8988T (cell line): ENCODE measurements at places on chromosomes 5 and 9.

DNA sequence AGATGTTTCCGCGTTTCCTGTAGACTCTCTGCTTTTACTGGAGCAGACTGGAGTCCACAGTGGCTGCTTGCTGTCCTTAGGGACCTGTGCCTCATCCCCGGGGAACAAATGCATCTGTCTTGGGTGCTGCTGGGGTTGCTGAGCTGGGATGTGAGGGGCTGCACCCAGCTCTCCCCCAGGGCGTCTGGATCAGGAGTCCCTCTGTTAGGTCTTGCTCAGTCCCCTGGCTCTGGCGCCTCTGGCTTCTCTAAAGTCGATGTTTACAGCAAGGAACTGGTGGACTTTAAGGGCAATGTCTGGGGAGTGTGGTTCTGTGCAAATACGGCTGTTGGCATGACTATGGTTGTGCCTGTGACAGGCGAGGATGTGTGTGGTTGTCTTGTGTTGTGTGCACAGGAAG is 91.4 kb downstream of the CACNA1B start:
- no peak for DNase-seq

DNA sequence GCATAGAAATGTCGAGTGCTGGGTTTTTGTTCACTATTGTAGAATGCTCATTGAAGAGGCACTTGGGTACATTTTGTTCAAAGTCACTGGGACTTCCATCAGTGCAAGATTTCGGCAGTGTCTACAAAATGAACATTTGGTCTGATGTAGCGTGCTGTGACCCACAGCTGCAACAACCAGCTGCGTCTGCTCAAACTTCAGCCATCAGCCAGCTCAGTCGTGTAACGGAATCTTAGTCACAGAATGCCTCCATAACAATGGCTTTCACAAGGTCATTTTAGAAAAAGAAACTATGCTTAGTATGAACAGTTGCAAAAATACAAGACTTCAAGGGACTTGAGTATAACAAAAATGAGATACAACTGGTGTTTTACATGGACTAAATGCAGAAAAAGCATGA is 828.1 kb upstream of the GRAMD2B start:
- DNase-seq, result no peak

DNA sequence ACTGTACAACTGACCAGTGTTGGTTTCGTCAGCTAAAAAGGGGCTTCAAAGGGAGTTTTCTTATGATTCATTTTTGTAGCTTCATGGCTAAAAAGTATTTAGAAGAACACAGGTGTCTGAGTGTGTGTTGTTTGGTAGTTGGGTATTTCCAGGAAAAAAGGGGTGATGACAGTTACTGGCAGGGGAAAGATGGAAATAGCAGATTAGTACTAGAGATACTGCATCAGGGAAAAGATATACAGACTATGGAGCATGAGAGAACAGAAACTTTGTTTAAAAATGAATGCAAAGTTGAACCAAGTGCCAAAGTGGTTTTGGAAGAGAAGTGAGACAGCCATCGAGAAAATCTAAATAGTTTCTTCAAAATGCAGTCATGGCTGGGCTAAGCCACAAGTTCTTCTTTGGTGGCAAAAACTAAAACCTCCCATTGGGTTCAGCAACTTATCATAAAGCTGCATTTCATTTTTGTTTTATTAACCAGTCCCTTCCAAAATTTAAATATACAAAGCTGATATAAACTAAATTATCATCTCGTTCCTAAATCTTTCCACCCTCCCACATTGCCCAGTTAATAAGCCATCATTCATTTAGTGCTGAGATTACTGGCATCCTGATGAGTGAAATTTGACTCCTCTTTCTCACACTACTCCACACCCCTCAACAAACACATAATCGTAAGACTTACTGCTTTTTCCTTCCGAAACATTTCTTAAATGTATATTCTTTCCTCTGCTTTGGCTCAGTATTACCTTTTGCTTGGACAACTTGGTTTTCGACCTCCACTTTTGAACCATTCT is 33.5 kb downstream of the ELL2 start:
- DNase-seq, result no peak

GRCh38 chr5:132258102-132259068 is 889 bp downstream of the PDLIM4 start:
- no peak for DNase-seq

DNA sequence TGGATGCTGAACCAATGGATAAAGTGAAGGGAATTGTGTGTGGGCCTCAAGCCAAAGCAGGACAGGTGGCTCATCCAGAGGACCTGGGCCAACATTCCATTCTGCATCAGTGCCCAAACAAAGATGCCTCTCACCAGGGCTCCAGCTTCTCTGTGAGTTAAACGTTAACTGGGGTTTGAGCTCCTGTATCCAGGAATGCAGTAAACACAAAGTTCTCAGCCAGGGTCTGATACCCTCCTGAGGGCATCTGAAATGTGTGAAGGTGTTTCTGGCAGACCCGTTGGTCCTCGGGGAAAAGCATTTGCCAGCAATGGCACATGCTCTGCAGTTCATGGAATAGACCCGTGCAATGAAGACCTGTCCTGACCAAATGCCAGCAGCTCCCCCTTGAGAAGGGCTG is 33.9 kb upstream of the AOPEP start:
- no peak for DNase-seq

DNA sequence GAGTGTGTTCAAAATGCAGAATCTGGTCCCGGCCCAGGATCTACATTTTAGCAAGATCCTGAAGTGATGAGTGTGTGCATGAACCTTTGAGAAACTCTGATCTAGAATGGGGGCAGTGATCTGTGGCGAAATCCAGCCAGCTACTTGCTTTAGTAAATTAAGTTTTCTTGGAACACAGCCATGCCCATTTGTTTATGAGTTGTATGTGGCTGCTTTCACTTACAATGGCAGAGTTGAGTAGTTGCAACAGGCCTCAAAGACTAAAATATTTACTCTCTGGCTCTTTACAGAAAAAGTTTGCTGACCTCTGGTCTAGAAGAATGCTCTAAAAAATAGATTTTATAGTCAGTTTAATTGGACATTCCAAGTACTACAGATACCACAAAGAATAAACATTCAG is 588.3 kb downstream of the BNC2 start:
- DNase-seq, result no peak
